Head of caudate nucleus (tissue), 42 donors: ENCODE measurements at places on chromosomes 7 and 10.

DNA sequence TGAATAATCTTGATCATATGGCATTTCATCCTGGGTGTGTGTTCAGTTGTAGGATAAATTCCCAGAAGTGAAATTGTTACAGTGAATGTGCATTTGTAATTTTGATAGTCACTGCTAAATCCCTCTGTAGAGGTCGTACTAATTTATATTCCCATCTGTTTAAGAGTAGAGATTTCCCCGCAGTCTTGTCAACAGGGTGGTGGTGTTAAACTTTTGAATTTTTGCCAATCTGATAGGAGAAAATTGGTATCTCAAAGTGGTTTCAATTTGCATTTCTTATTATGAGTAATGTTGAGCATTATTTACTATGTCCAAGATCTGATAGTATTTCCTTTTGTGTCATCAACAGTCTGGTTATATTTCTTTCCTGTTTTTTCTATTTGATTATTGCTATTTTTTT, 101.7 kb downstream of the AUTS2 start:
- no peak for DNase-seq

GRCh38 chr10:35079265-35079664, 10.9 kb downstream of the CUL2 start:
- no peak for DNase-seq

- peak; percentile 58 for DNase-seq
Observed at GRCh38 chr10:30059209-30060107, at the start of gene JCAD. Gene JCAD (minus strand): TSS chr10:30059586. CDS start chr10:30047812, 11,774 bp downstream.

- DNase-seq = no peak
Observed at GRCh38 chr10:110860576-110861241, 11.0 kb upstream of the PDCD4 start.

DNA sequence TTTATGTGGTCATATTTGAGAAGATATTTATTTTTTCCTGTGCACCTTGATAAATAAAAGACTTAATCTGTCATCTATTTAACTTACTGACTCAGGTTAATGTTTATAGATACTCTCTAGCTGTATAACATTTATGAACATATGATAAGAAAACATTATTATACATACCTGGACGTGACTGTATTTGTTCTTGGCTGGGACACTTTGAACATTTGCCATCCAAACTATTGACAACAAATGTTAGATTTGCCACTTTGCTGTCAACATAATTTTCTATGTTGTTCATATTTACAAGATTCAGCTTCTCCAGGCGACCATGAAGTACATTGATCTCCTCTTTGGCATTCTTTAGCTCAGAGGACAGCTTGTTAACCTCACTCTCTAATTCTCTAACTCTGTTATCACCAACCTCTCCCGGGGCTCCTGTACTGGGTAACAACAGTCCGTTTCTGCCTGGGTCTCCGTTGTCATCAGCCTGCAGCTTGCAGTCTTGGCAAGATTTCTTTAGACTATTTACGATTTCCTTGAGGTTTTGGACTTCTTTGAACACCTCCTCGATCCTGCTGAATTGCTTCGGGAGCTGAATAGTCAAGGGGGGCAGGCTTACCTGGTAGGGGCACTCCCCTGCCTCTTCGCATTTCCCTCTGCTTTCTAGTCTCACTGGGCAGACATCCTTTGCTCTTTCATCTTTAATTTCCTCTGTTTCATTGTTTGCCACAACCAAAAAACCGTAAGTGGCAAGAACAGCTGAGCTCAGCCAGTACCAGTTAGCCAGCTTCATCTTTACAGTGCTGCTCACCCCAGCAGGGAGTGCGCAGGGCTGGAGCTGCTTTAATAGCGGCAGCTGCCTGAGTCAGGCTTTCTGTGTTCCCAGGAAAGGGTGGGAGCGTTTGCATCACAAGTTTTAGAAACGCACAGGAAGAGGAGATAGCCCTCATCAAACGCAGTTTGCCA, at the start of gene FGL2:
TSS of gene FGL2 (minus strand) at position 807 of the 954 bp plus-strand sequence. CDS start at position 781, 26 bp downstream.
- peak; percentile 43 for DNase-seq

- peak; percentile 95 for DNase-seq
Observed at GRCh38 chr10:97425964-97426775, at the start of gene PGAM1. Gene PGAM1 (plus strand): TSS chr10:97426191. CDS start chr10:97426308, 117 bp downstream.
